ENCODE measurements at places on chromosomes 12 and 14.

DNA sequence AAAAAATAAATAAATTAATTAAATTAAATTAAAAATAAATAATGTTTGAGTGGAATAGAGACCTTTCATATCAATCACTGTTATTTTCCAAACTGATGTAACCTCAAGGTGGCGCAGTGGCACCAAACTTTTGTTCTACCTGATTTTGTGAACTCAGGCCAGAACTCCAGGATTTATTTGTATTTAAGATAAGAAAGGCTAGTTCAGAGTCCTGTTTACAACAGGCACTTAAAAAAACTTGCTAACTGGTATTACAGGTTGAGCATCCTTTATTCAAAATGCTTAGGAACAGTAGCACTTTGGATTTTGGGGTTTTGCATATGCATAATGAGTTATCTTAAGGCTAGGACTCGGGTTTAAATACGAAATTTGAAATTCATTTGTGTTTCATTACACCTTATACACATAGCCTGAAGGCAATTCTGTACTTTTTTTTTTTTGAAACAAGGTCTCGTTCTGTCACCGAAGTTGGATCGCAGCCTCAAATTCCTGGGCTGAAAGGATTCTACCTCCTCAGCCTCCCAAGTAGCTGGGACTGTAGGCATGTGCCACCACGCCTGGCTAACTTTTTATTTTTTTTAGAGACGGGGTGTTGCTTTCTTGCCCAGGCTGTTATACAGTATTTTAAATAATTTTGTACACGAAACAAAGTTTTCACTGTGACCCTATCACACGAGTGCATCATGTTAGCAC is 32.4 kb downstream of the YY1 start:
- no peak for DNase-seq

GRCh38 chr12:49920241-49920914 is 16.7 kb upstream of the FAIM2 start:
- DNase-seq: no peak

GRCh38 chr14:49991491-49991890 is 98.6 kb downstream of the ARF6 start:
- DNase-seq: no peak

GRCh38 chr12:27076928-27077327 is 5.5 kb downstream of the C12orf71 start:
- no peak for DNase-seq

DNA sequence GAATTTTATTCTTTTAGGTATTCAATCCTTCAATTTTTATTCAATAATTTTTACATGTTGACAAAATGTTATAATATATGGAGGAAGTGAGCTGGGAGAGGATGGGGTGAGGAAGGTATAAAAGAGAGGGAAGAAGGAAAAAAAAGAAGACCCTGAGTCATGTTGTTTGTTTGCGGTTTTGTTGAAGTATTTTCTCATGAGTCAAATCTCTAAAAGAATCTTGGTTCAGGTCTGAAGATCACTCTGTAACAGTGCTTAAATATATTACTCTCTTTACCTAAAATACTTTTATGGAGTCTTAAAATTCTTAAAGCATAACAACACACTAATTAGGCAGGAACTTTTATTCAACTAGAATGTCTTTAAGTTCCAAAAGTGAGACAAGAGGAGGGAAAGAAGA is 489.6 kb upstream of the GARIN6 start:
- no peak for DNase-seq

DNA sequence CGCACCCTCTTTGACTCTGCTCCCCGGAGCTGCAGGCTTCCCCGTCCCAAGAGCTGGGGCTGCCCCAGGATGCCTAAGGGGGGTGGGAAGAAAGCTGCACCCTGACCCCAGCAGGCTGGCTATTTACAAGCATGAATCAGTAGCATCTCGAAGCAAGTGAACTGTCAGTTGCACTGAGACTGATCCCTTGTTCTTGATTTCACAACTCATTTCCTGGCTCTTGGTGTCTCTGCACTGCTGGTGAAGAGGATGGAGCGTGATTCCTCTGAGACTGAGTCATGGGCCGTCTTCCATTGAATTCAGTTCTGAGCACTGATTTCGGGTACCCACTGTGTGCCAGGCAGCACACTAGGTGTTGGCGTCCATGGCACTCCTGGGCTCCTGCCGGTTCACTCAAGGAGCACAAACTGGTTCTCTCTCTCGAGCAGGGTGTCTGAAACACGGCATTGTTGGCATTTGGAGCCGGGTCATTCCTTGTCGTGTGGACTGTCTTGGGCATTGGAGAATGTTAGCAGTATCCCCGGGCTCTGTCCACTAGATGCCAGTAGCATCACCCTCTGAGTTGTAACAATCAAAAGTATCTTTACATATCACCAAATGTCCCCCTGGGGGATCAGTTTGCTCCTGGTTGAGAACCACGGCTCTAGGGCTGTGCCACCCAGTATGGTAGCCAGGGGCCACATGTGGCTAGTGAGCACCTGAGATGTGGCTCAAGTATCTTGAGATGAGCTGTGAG is 86.9 kb downstream of the RIN3 start:
- DNase-seq: no peak

- no peak for DNase-seq
Measured at GRCh38 chr12:44038411-44038810, 202.5 kb downstream of the TMEM117 start.

- DNase-seq: no peak
Measured at GRCh38 chr12:57397441-57397840, 33.4 kb downstream of the R3HDM2 start.

- no peak for DNase-seq
Measured at GRCh38 chr14:100118396-100119011, 40.9 kb downstream of the DEGS2 start.

GRCh38 chr12:122327494-122328385 is 61.4 kb upstream of the VPS33A start:
- DNase-seq: no peak

GRCh38 chr12:106084014-106084671 is 54.6 kb downstream of the NUAK1 start:
- no peak for DNase-seq

DNA sequence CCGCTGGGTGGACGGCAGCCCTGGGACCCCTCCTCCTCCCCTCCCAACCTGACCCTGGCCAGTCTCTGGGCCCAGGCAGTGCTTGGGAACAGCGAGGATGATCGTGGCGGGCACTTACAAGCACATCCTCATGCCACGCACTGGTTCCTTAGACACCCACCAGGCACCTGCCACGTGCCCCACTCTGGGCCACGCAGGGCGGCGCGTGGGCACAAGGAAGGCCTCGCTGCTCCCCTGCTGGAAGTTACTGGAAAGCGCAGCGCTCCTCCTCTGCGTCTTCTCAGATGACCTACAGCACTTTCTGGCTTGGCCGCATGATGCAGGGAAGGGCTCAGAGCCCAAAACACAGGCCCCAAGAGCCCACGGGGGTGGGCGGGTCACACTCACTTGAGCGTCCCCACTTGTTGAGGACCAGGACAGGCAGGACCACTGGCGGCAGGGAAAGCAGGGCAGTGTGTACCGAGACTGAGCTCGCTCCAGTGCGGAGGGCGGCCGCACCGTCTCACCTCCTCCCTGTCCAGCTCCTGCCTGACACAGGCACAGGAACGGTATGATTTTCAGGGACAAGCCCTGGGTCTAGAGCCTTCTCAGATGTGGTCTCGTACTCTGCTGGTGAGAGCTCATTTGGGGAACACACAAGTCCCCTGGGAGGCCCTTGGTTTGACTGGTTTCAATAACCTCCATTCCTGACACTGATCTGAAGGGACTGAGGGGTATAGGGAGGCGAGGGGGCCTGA is 128.3 kb upstream of the EVL start:
- DNase-seq: no peak

- no peak for DNase-seq
Measured at GRCh38 chr12:121515615-121516014, 65.2 kb downstream of the KDM2B start.

GRCh38 chr12:12266389-12266872 is 413 bp downstream of the LRP6 start:
- peak; percentile 33 for DNase-seq

DNA sequence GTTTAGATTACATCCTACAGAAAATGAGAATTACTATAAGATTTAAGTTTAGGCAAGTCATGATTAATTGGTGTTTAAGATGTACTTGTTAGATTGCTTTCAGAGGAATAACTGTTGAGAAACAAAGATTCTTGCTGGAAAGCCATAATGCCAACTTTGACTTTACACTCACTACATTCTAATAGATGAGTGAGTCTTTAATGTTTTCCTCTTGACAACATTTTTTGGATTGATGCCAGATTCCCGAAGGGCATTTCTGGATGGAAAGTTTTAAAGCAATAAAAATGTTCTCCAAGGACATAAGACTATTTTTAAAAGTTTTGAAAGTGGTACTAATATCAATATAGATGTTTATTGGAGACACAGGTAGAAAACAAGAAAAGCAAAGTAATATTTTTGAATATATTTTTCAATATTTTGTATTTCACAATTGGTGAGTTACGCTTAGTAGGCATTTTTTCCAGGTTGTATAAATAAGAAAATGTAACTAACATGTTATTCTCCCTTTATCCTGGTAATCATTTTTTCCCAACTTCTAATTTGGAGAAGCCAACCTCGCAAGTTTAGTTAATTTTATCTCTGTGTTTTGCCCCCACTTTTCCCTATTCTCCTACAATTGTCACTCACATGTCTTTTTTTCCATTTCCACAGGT is 307.3 kb downstream of the CEP128 start:
- DNase-seq: no peak

DNA sequence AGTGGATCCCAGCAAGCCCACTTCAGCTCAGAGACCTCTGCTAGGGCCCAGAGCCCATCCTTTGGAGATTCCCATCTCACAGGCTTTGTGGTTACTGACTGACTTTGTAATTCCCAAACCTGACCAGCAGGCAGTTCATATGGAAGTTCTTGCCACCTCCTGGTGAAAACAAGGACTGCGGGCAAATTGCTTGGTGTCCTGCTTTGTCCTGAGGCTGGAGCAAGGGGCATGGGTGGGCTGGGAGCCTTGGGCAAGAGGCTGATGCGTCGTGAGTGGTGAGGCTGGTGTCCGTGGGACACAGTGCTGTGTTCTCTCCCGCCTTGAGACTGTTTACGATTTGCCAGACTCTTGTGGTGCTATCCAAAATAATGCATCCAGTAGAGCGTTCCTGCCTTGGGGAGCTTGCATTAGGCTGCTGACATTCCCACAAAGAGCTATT is 91.0 kb downstream of the LRRC74A start:
- no peak for DNase-seq
